ENCODE measurements at places on chromosomes 4 and X.

DNA sequence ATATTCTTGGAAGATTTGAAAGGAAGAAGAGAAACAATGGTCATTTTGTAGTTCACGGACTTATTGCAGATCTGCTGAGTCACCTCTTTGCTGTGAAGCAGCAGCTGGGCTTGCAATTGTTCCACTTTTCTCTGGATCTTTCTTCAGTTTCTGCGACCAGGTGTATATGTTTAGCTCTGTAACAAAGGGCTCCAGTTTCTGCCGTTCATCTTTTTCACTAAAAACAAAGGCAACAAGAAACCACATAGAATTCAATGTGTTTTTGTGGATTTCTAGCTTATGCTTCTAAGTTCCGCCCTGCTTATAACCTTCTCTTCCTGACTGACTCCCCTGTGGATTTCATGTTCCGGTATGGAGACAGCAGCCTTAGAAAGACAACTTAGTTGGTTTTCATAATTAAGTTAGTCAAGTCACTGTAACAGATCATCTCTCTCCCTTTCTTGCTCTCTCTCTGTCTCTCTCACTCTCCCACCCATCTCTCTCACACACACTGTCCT, 121.6 kb upstream of the EPHA5 start:
- DNase-seq, result no peak

- no peak for DNase-seq
These were observed 25.0 kb upstream of the PASD1 start for GRCh38 chrX:151538190-151539122.

DNA sequence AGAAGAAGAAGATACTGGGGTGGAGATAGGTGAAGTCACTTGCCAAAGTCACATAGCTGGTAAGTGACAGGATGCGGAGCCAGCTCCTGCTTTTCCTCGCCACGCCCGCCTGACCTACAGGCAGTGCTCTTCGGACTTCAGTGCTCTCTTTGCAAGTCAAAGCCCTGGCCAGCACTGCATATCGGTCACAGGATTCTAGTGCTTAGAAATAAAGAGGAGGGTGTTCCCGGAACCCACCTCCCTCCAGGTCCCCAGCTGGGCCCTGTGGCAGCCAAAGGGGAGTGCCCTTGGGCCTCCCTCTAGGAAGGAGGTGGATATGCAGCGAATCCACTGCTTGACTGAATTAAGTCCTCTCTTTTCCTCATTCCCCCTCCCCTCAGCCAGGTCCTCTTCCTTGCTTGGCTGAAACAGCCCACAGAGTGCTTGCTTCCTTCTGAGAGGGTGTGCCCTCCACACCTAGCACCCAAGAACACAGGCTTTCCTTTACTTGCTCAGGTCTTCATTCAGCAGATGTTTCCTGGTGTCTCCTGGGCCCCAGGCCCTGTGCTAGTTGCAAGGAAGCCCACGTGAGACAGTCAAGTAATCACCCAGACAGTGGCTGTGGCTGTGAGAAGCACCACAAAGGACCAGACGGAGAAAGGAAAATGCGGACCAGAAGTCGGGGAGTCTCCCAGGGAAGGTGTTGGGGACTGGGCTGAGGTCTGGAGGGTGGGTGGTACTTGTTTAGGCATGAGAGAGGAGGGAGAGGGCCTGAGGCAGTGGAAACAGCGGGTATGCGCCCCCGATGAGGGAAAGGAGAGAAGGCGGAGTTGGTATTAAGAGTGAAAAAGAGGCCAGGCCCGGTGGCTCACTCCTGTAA, 14.0 kb upstream of the HMGB3 start:
- DNase-seq, result no peak

DNA sequence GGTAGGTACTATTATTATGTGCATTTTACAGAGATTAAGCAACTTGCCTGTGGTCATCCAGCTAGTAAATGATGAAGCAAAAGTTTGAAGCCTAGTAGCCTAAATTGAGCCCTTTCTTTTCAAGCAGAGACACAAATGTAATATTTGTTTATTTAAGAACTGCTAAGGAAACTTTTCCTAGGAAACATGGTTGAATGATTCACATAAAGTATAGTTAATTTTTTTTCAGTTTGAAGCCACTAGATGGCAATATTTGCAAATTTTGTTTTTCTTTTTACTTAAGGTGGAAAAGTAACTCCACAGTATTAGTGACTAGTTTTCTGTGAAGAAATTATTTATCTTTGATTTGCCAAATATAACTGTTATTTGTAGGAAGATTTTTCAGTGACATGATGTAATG, 52.8 kb upstream of the ANKRD17 start:
- DNase-seq, result no peak

GRCh38 chrX:24097741-24098260, 43.0 kb downstream of the EIF2S3 start:
- DNase-seq, result no peak

- DNase-seq, result no peak
These were observed 93.2 kb downstream of the GASK1B start for GRCh38 chr4:158079661-158080060.

GRCh38 chr4:24747234-24747975, 48.0 kb upstream of the SOD3 start:
- DNase-seq, result no peak

- DNase-seq, result no peak
These were observed 618.1 kb upstream of the ADGRL3 start for GRCh38 chr4:60581919-60582536.

GRCh38 chrX:68511255-68511654, 12.4 kb downstream of the YIPF6 start:
- peak; percentile 39 for DNase-seq

GRCh38 chrX:33285550-33285949, 74.2 kb upstream of the DMD start:
- no peak for DNase-seq

GRCh38 chr4:150318971-150319370, 240.7 kb downstream of the DCLK2 start:
- no peak for DNase-seq

Data from T47D (cell line).